Transverse colon (tissue), 4 donors: ENCODE measurements at places on chromosomes 6 and 20. TPM values are rescaled to one million over a fixed set of nuclear protein-coding genes. Genes with fewer than 3 reads are reported as not detected.

Gene RNF182
- total RNA-seq = not detected

GRCh38 chr6:100257793-100258395 lies 206.8 kb downstream of the SIM1 start:
- H3K36me3 ChIP-seq = no peaks in the 10 kb centered on the region
- no peak overlapping the region for H3K27ac ChIP-seq
- H3K27me3 ChIP-seq = no peaks in the 10 kb centered on the region
- no peak overlapping the region for H3K4me3 ChIP-seq

GRCh38 chr20:64082820-64083377 lies 1.3 kb downstream of the LKAAEAR1 start:
- H3K4me3 ChIP-seq = no peak overlapping the region
- H3K27me3 ChIP-seq = peaks cover 71% of the 10 kb centered on the region
- DNase-seq = no peak
- H3K4me1 ChIP-seq = peaks cover 23% of the 10 kb centered on the region

Gene MYLK2
- 0.16 TPM for total RNA-seq

DNA sequence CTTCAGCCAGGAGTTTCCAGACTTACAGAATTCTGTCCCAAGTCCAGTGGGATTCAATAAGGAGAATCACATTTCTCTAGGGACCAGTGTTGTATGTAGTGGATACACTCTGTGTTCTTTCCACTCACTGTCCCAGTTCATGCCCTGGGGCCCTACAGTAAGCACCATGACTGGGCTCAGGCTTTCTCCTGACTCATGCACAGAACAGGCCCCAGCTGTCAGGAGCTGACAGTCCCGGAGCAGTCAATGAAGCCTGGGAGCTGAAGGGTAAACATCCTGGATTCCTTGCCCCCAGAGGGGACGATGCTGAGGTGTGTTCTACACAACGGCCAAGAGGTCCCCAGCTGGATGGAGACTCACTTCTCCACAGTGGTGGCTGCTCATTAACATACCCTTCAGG lies 40.2 kb upstream of the LRFN2 start:
- no peaks in the 10 kb centered on the region for H3K36me3 ChIP-seq
- no peak for DNase-seq
- no peaks in the 10 kb centered on the region for H3K27me3 ChIP-seq
- no peak overlapping the region for H3K4me3 ChIP-seq
- no peaks in the 10 kb centered on the region for H3K4me1 ChIP-seq
- H3K27ac ChIP-seq = no peak overlapping the region
